Adrenal gland (tissue), 19 donors: ENCODE measurements at places on chromosomes 1 and 21. TPM values are rescaled to one million over a fixed set of nuclear protein-coding genes. Genes with fewer than 3 reads are reported as not detected.

DNA sequence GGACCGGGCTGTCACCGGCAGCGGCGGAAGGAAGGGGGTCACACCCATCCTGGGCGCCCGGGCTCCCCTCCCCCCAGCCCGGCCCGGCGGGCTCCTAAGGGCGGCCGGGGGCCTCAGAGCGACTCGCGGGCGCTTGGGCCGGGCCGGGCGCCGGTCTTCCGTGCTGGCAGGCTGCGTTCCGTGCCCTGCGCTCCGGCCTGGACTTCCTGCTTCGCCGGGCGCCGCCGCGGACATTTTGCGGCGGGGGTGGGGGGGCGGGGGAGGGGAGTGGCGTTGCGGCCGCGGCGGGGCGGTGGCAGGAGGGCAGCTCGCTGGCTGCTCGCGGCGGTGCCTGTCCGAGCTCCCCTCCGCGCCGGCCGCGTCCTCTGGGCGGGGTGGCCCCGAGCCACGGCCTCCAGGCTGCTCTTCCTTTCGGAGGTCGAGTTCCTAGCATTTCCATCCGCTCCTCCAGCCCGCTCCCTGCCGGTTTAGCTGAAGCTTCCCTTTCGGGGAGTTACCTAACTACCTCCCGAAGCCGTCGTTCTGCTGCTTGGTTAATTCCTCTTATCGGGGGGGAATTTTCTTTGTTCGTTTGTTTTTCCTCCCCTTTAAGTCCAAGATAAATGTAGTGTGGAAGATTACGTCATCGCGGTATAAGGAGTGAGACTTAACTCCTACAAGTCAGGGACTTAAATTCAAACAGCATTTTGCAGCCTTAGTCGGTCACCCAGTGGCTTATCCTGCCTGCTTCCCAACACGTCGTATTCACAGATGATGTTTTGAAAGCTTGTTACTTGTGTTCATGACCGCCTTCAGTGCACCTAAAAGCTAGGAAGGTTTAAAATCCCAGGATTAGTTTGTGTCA lies 730 bp downstream of the CDC42 start:
- peak; percentile 72 for DNase-seq

GRCh38 chr1:237012788-237013383 lies 8.6 kb upstream of the MT1HL1 start:
- DNase-seq, result no peak

GRCh38 chr1:222124602-222125001 lies 382.7 kb upstream of the DUSP10 start:
- no peak for DNase-seq

GRCh38 chr1:183956559-183957188 lies 80.9 kb downstream of the COLGALT2 start:
- peak; percentile 17 for DNase-seq

GRCh38 chr1:163650624-163651023 lies 328.9 kb downstream of the NUF2 start:
- DNase-seq, result no peak

DNA sequence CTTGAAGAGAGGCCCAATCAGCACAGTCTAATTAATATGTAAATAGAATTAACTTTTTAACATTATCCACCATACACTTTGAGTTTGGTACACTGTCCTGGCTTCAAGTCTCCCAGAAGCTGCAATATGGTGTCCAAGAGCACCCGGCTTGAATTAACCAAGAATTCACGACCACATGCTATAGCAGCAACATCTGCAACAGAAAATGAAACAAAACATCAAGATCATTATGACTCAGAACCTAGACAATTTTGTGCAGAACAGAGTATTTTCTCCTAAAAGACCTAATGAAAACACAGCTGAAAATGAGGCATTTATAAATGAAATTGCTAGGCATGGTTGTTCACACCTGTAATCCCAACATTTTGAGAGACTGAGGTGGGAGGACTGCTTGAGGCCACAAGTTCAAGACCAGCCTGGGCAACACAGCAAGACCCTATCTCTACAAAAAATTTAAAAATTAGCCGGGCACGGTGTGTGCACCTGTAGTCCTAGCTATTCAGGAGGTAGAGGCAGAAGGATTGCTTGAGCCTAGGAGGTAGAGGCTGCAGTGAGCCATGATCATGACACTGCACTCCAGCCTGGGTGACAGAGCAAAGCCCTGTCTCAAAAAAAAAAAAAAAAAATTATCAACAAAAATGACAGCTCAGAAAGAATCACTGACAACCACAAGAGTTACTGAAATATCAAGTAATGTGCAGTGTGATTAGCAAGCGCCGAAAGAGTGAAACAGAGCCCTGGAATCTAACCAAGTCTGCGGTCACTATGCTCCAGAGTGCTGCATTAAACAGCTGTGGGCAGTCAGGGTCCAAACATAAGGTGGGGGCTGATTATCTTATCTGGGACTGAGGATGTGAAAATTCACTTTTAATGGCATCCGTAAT lies 45.3 kb downstream of the HSF2BP start:
- no peak for DNase-seq

DNA sequence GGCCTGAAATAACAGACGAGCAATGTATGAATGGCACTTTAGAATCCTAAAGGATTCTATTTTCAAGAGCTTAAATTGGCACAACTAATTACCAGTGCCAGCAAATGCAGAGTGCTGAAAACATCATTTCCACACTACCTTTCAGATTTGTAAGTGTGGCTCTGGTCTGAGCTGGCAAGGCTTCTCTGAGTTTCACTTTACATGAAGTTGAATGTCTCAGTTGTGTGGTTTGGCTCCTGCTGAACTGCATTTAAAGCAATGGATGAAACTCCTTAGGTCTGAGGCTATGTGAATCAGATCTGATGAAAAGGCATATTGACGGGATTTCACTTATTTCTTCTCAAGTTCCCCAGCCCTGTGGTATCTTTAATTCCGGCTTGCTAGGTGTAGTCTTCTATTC lies 114.8 kb upstream of the PTGFR start:
- DNase-seq, result no peak

CHIT1 gene
- total RNA-seq, result 0.42 TPM

KANK4 gene
- total RNA-seq, result 0.12 TPM

DNA sequence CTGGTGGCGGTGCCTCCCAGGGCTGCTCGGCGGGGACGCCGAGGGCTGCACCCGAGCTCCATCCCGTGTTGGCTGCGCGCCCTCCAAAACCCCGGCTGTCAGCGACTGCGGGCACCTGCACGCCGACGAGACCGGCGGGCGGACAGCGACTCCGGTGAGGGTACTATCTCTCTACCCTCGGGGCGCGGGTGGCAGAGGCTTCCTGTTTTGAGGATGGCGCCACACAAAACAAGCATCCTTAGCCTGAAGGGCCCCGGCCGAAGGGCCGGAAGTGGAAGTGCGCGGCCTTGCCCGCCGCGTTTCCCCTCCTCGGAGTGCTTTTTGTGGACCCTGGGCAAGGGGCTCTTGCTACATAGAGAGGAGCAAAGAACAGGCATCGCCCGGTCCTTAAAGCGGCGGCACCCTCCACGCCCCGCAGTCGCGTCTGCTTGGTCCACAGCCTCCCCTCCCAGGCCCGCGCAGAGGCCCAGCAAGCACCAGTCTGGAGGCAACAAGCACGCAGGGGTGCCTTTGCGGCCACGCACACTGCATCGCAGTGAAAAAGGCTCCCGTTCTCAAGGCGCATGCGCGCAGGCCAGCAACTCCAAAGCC lies 561 bp upstream of the COQ8A start:
- DNase-seq, result peak; percentile 81

DNA sequence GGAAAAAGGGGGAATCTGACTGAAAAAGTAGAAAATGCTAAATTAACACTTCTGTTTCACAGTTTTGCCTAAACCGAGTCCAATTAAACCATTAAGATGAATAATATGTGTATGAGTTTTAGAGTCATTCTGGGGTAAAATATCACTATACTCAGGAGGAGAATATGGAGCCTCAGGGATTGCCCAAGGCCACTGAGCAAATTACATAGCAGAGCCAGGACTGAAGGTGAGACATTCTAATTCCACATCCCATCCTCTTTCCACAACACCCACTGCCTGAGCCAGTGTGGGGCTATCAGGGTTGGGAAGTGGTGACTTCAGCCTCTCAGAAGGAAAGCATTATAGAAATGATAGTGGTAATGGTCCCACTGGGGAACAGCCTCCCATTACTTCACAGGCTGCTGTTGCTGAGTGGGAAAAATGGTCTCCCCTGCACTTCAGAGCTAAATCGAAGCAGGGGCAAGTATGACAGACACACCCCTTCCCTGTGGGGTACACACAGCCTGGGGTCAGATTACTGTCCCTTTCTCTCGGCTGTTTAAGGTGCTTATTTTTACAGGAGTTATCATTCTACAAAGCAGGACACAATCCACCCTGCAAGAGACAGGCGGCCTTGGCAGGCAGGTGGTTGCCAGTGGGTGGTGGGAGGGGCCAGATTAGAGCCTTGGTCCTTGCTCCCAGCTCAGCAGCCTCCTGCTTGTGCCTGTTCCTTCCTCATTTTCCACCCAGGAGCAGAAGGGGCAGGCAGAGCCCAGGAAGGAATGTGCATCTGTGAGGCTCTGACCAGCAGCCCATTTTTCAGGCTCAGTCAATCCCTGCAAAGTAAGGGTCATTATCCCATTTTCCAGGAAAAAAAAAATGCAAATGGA lies 9.5 kb upstream of the BCAR3 start:
- DNase-seq, result no peak

DNA sequence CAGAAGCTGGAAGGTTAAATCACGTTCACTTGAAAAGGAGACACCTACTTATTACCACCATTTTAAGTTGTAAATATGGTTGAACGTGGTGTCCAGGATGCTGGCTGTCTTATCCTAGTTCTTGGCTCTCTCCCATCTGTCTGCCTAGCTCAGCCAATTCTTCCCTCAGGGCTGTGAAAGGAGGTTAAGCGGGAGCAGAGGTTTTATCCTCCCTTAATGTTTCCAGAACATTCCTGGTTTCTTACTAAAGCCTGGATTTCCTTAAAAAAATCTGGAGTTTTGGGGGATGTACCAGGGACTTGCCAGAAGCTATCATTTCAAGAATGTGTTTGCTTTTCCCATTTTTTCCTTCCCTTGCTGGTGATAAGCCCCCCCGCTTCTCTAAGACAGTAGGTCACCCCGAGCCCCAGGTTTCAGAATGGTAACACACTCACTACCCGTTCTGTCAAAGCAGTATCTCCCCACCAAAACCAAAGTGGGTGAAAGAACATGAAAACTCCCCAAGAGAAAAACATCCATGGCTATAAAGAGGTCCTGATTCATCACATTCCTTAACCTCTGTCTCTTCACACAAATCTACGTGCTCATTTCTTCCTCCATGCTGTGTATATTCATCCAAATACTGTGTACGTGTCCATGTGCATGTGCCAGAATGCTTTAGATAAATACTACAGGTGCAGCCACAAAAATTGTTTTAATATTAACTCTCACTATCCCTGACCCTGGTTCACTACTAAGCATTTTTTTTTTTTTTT lies 114.7 kb downstream of the MAP3K21 start:
- no peak for DNase-seq

- DNase-seq, result no peak
Measured at GRCh38 chr1:71269179-71269578, 188.3 kb upstream of the ZRANB2 start.

ADORA1 gene
- total RNA-seq, result 0.72 TPM

GRCh38 chr1:3654549-3655281 lies 2.4 kb downstream of the TP73 start:
- DNase-seq, result no peak

DNA sequence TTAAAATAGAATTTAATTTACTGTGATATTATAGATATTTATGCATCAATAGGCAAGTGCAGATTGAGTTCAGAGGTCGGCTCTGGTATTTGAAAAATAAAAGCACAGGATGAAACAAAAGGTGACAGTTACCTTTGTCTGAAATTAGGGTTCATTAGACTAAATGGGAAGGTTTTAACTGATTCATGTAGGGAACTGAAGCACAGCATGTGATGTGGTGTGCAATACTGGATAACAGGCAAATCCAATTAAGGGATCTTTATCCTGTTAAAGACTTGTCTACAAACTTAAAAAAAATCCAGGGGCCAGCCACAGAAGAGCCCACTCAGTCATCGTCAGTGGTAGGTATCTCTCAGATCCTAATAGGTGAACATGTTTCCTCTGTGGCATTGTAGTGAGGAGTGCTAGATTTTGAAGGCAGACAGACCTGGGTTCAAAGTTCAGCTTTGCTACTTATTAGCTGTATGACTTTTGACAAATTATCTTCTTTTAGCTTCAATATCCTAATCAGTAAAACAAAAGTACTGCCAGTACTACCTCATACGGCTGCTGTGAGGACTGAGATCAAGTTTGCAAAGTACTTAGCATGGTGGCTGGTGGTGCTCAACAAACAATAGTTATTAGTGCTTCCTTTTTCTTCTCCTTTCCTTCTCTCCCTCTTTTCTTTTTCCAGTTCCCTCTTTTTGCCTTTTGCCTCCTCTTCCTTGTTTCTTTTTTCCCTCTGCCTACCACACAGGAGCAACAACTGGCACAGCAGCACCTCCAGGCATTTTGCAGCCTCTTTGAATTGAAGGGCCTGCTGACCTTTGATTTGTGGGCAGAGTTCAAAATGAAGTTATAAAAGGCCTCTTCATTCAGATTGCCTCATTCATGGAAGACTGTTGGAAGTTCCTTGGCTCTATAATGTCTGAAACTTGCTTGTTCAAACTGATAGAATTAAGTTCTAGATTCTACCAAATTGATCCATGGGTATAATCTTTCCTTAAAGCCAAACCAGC lies 44.9 kb upstream of the FOXD3 start:
- no peak for DNase-seq

GRCh38 chr1:24908591-24909259 lies 21.4 kb downstream of the RUNX3 start:
- DNase-seq, result no peak
